Neural crest cell (in vitro differentiated cells): ENCODE measurements at places on chromosomes 3 and 15. TPM values are rescaled to one million over a fixed set of nuclear protein-coding genes. Genes with fewer than 3 reads are reported as not detected.
A peak's percentile ranks its signal among the peaks of the same experiment; 100 is the strongest.

DNA sequence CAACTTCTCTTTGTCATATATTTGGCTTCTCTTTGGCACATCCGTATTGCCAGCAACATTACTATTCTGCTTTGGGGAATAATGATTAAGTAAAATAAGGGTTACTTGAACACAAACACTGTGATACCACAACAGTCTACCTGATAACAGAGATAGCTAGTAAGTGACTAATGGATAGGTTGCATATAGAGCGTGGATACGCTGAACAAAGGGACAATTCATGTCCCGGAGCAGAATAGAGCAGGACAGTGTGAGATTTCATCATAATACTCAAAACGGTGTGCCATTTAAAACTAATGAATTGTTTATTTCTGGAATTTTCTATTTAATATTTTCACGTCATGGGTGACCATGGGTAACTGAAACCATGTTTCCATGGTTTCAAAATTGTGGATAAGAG lies 54.1 kb downstream of the SCN5A start:
- no peak for DNase-seq
- peaks cover 18% of the 10 kb centered on the region for H3K27me3 ChIP-seq
- no peak overlapping the region for H3K27ac ChIP-seq
- no peaks in the 10 kb centered on the region for H3K36me3 ChIP-seq
- H3K4me1 ChIP-seq: no peaks in the 10 kb centered on the region

DNA sequence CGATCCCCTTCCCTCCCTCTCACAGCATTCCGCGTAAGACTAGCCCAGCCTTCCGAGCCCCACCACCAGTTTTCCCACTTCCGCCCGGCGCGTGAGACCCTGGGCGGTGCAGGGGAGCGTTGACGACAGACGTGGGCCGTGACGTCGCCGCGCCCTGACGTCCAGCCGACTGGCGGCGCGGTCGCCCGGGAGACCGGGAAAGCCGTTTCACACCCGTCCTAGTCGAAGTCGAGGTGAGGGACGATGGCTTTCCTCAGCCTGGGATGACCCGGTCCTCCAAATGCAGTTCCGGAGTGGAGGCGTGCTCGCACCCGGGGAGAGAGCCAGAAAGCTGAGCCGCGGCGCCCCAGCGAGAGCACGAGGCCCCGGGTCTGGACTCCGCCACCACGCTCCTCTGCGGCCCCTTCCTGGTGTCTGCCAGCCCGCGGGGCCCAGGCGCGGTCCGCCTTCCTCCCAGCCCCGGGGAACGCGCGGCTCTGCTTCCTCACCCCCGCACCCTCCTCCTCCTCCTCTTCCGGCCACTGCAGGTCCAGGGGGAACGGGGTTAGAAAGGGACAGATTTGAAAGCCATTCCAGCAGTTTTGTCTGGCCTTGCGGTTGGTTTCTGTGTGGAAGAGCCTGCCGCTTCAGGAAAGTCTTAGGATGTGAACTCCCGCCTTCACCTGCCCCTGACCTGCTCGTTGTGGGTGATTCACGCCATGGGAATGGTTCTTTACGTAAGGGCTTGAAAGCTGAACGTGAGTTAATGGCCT lies at the start of gene LEKR1:
LEKR1 (plus strand) TSS at position 210 of the 752 bp plus-strand sequence. CDS start 2,977 bp downstream, outside the sequence.
- H3K36me3 ChIP-seq: no peaks in the 10 kb centered on the region
- peaks cover 23% of the 10 kb centered on the region for H3K4me1 ChIP-seq
- H3K27me3 ChIP-seq: no peaks in the 10 kb centered on the region
- peak; percentile 70 for DNase-seq
- H3K27ac ChIP-seq: peak within 1 kb of the TSS; percentile 97

DNA sequence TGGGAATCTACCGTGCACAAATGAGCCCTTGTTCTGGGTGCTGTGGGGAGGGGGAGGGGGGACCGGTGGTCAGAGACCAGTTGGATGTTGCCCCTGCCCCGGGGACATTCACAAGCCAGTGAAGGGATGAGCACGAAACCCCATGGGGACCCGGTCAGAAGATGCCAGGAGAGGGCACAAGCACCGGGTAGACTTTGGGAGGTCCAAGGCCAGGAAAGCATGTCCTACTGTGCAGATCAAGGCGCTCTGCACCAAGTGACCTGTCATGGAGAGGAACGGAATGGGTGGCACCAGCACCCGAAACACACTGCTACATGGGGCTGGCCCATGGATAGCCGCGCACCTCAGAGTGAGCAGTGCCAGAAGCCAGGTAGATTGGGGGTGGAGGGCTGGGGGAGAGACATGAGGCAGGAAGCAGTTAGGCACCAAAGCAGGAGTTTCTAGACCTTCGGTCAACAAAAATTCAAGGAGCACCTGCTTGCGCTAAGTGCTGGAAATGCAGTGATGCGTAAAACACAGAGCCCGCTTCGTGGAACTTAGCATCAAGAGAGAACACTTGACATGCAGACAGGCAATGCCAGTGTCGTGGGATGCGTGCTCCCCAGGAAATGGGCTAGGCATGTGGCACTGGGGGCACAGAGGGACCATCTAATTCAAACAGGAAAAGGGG lies 99.1 kb downstream of the CPN2 start:
- no peak overlapping the region for H3K27ac ChIP-seq
- H3K4me3 ChIP-seq: no peak overlapping the region
- DNase-seq: no peak
- peaks cover 25% of the 10 kb centered on the region for H3K27me3 ChIP-seq

Gene NEO1
- 75.6 and 80.1 TPM in 2 replicates for total RNA-seq

GRCh38 chr15:61951949-61952348 lies 108.3 kb downstream of the VPS13C start:
- H3K36me3 ChIP-seq: peaks cover 12% of the 10 kb centered on the region
- H3K27me3 ChIP-seq: no peaks in the 10 kb centered on the region
- no peaks in the 10 kb centered on the region for H3K4me1 ChIP-seq
- H3K4me3 ChIP-seq: no peak overlapping the region

DNA sequence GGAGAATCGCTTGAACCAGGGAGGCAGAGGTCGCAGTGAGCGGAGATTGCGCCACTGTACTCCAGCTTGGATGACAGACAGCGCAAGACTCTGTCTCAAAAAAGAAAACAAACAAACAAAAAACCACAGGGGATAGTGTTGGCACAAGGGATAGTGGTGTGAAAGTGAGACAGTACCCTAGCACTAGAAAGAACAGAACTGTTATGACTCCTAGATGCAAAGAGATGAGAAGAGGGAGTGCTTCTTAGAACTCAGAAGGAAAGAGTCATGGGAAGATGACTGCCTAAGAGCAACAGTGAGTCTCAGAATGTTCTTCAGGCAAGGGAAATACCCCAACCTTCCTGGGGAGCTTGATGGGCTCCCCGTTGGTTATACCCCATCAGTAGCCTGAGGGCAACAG lies 17.8 kb upstream of the ZNF770 start:
- H3K4me1 ChIP-seq: peaks cover 4% of the 10 kb centered on the region
- H3K27ac ChIP-seq: no peak overlapping the region
- H3K27me3 ChIP-seq: no peaks in the 10 kb centered on the region
- DNase-seq: no peak

- no peak for DNase-seq
- no peaks in the 10 kb centered on the region for H3K27me3 ChIP-seq
- H3K4me1 ChIP-seq: no peaks in the 10 kb centered on the region
These were observed 198.7 kb downstream of the RORA start for GRCh38 chr15:61030451-61030850.

DNA sequence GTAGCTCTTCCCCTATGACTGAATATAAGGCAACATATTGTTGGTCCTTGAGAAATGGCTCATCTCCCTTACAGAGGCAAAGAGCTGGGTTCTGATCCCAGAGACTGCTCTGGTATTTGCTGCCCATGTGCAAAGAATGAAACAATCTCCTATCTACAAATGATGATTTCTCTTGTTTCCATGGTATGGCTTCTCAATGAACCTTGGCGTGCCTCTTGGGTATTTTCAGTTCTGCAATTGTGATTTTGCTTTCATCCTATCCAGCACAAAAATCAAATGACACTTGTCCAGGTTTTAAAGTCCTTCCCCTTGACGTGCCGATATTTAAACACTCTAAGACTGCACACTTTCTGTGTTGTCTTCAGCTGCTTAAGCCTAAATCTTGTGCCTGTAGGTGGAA lies 109.8 kb upstream of the NR2F2 start:
- H3K4me1 ChIP-seq: peaks cover 10% of the 10 kb centered on the region
- H3K4me3 ChIP-seq: no peak overlapping the region
- DNase-seq: no peak
